ENCODE measurements at places on chromosomes 16 and 17. TPM values are rescaled to one million over a fixed set of nuclear protein-coding genes. Genes with fewer than 3 reads are reported as not detected.

Gene COX11
- 27.0 TPM for total RNA-seq

Gene MAFG
- total RNA-seq: 12.1 TPM

Gene CCL8
- not detected for total RNA-seq

Gene TLCD3B
- 0.14 TPM for total RNA-seq
